ENCODE measurements at places on chromosomes 1 and 21.

DNA sequence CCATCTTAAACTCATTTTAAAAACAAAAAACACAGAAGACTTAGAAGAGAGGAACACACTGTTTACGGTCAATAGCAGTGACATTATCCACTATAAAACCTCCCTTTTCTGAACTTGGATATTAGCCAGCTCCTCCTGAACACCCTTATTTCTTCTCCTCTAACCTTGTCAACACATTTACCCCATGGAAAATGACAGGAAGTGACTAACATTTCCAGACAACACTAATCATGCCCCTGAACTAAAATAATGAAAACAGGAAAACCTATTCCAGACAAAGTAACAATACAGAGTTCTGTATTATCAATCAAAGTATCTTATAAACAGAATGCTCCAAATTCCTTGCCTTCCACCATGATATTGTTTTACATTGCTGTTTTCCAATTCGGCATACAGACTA lies 45.3 kb downstream of the PALMD start:
- no peak for DNase-seq

- no peak for DNase-seq
Measured at GRCh38 chr1:117886101-117886795, 43.2 kb downstream of the GDAP2 start.

- peak; percentile 63 for DNase-seq
Measured at GRCh38 chr1:117368116-117369108, 1.2 kb downstream of the MAN1A2 start.

- DNase-seq = no peak
Measured at GRCh38 chr1:184696403-184696802, 58.3 kb downstream of the EDEM3 start.

DNA sequence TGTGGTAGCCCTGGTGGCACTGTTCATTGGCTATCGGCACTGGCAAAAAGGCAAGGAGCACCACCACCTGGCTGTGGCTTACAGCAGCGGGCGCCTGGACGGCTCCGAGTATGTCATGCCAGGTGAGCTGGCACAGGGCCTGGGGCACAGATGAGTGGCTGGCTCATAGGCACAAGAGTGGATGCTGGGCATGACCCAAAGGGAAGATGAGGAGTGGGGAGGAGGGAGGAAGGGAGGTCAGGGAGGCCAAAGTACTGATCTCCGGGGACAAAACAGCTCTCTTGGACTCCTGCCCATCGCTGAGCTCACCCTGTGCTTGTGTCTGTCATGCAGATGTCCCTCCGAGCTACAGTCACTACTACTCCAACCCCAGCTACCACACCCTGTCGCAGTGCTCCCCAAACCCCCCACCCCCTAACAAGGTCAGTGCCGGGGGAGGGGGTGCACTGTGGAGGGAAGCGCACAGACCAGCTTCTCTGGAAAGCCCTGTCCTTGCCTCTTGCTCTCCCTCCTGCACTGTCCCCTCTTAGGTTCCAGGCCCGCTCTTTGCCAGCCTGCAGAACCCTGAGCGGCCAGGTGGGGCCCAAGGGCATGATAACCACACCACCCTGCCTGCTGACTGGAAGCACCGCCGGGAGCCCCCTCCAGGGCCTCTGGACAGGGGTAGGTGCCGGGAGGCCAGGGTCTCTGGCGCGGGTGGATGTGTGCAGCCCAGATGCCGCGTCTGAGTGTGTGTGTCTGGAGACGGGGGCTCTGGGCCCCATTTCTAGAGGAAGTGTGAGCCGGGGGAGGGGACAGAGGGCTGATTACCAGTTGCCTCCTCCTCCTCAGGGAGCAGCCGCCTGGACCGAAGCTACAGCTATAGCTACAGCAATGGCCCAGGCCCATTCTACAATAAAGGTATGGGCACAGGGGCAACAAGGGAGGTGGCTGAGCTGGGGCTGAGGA lies 7.3 kb upstream of the LRRC71 start:
- DNase-seq = no peak

DNA sequence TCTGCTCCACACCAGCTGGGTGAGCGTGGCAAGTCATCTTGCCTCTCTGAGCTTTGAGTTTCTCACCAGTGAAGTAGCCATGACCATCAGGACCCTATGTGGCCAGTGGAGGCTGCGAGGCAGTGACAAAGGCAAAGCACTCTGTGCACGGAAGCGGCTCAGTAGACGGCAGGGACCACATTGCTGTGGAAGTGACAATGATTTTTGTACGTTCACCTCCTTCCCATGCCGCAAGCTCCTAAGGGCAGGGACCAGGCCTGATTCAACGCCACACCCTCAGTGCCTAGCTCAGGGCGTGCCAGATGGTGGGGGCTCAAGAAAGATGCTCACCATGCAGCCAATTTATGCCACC lies 210.5 kb downstream of the MATN1 start:
- no peak for DNase-seq

DNA sequence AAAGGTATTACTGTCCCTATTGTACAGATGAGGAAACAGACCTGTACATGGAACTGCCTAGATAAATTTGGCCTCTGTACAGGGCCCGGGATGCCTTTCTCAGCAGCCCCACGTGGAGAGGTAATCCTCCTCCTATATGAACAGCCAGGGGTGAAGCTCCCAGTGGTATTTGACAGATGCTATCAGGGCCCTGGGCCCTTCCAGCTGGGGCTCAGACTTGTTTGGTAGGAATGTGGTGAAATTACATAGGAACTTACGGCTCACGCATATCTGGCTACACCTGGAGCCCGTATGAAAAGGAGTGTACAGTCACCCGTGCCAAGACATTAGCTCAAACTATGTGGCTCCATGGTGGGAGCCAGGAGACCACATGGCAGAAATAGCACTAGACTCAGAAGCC lies 24.8 kb upstream of the TCEA3 start:
- DNase-seq = no peak

DNA sequence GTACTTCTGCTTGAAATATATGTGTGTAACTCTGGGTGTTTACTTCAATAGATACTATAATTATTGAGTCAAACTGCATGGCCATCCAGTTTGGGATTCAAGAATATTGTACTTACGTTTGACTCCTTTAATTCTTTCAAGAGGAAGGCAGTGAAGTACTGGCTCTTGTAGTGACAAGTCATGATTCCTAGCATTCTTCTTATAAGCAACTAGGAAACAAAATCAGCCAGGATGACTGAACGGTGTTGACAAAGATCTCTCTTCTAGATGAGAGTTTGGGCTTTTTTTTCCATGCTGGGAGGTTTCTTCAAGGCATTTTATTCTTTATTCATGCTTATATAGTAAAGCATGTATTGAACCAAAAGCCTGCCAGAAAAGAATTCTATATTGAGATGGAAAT lies 58.3 kb downstream of the CLEC20A start:
- no peak for DNase-seq

DNA sequence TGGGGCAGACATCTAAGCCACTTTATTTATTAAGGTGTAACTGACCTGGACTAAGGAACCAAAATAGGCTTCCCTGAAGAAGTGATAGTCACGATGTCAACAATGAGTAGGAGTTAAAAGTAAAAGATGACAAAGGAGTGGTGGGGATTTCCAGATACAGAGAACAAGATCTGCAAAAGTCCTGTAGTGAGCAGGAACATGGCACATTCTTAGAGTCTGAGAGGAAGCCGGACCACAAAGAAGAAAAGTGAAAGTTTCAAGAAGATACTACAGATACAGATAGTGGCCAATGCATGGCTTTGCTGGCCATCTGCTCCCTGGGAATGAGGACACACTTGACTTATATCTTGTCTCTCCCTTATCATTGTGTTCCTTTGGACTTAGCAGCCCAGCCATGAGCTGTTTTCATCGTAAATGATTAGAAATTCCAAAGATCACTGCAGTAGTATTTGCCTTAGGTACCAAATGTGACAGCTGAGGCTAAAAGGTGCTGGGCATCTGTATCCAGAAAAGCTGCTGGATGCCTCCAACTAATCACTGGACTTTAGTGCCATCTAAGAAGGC lies 302.4 kb upstream of the NR5A2 start:
- DNase-seq = no peak

DNA sequence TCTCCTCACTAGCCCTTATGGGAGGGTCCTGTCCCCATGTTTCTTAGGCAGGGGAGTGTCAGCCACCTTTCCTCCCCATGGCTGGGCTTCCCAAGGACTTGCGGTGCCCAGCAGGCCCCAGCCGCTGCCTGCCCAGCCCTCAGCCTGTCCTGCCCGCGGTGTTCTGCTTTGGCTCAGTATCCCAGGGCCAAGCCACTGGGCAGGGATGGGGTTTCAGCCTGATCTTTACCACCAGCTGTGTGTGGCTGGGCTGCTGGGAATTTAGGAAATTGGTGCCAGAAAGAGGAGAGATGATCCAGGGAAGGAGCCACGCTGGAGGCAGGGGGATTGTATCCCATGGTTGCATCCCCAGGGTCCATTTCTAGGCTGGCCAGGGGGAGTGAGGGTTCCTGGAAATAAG lies 6.9 kb upstream of the IGFN1 start:
- no peak for DNase-seq

DNA sequence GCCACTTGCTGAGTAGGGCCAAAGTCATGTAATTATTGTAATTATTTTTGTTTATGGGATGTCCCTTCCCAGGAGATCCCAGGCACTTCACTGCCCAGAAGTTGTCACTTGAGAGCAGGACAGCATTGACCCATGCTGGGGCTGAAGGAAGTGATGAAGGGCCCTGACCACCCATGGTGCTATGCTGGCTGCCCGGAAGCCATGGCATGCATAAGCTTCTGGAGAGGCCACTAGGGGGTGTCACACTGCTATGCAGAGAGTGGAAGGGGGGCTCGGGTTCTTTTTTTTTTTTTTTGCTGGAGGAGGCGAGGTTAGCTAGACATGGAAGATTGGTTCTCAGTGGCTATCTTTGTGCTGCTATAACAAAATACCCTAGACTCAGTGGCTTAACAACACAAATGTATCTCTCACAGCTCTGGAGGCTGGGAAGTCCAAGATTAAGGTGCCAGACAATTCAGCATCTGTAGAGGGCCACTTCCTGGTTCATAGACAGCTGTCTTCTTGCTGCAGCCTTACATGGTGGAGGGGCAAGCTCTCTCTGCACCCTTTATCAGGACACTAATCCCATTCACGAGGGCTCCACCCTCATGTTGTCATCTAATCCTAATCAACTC lies 84.9 kb downstream of the CNIH3 start:
- DNase-seq = peak; percentile 68

DNA sequence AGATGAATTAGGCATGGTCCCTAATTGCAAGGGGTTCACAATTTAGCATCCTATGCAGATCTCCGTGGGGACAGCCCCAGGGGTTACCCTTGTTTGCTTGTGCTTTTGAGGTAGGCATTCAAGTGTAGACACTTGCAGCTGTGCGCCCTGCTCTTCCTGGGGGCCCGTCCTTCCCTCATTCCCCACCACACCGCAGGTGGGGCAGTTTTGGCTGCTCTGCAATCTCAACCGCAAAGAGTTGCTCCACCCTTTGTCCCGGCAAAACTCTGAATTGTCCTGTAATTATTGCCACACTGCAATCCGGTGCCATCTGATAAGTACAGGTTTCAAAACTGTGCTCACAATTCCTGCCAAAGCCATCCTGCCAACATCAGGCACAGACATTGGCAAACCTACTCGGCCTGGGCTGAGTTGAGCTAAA lies 65.4 kb upstream of the LYST start:
- DNase-seq = peak; percentile 41

DNA sequence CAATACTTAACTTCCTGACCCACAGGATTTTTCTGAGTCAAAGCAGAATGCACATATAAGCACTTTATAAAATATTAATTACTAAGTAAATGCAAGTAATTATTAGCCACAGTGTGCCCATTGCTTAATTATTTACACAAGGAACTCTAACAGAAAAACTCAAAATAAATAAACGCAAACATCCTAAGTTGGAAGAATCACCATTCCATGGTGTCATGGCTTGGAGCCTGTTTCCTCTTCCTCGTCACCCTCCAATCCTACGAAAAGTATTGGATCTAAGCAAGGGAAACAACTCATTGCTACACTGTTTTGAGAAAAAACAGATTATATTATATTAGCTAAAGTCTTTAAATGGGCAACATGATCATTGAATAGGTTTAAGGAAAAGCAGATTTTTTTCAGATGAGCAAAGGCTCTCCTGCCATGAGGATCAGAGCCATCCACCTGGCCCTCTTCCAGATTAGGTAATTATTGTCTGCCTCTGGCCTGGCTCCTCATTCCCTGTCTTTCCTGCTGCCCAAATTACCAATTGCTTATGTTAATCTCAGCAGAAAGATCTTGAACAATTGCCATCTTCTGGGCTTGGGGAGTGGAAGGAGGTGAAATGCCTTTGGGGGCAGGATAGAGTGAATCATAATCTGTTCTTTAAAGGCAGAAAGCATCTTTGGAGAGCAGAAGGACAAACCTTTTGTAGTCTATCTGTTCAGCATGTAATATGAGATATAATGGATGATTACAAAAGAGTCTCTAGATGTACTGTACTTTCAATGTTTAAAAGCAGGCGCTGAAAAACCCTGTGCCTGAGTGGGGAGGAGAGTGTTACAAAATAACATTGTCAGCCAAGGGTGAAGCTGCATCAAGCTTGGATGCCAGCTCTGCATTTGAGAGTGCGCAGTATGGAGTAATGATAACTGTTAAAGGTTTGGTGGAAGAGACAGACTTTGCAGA lies 121.2 kb downstream of the DUSP10 start:
- no peak for DNase-seq

- DNase-seq = no peak
Measured at GRCh38 chr1:226400519-226401354, 7.2 kb downstream of the PARP1 start.

- no peak for DNase-seq
Measured at GRCh38 chr1:182674346-182675246, 9.8 kb downstream of the RGS8 start.

- no peak for DNase-seq
Measured at GRCh38 chr21:32476661-32477423, 64.3 kb downstream of the EVA1C start.

- no peak for DNase-seq
Measured at GRCh38 chr1:186286615-186287315, 88.3 kb downstream of the TPR start.

DNA sequence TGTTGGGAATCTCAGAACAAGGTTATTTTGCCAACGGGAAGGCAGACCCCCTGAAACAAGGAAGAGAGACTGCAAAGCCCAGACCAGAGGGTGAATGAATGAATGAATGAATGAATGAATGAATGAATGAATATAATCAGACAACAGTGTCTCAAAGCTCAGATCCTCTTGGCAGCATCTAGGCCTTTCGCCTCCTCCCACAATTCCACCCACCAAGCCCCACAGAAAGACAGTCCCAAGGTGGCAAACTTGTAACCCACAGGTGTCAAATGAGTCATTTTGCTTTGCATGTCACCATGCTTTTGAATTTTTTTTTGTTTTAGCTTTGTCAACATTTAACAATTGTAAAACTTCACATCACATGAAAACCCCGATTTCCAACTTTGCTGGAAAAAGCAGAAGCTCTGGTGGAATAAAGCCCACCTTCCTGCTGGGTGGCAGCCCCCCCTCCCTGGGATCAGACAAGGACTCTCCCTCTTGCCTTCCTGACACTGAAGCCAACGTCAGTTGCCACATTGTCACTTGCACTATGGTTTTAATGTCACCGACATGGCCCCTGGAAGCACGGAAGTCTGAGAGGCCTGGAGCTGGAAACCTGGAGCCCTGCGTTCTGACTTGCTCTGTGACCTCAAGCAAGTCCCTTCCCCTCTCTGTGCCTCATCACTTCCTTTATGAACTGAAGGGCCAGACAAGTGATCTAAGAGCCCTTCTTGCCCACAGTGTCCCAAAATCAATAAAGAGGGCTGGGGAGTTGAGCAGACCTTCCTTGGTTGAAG lies 134.6 kb upstream of the RUNX3 start:
- DNase-seq = no peak

- DNase-seq = no peak
Measured at GRCh38 chr1:40096646-40096976, 441 bp downstream of the PPT1 start.

Measured in OCI-LY7 (cell line).